Stromal cell of bone marrow (primary cell): ENCODE measurements at places on chromosomes 5 and 9.

DNA sequence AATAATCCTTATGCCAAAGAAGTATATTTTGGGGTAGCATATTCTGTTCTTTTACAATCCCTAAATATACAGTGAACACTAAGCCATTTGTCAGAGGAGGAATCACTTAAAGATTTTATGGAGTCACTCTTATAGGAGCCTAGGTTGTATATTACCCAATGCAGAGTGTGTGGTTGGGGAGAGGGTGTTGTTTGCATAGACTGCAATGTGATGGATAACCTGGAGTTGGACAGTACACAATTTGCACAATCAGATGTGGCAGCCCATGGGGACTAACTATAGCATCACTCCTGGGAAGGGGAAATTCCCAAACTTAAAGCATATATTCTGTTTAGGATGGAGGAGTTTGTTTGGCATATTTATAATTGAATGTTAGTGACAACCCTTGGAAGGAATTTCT lies 9.6 kb upstream of the NDFIP1 start:
- no peak for DNase-seq

DNA sequence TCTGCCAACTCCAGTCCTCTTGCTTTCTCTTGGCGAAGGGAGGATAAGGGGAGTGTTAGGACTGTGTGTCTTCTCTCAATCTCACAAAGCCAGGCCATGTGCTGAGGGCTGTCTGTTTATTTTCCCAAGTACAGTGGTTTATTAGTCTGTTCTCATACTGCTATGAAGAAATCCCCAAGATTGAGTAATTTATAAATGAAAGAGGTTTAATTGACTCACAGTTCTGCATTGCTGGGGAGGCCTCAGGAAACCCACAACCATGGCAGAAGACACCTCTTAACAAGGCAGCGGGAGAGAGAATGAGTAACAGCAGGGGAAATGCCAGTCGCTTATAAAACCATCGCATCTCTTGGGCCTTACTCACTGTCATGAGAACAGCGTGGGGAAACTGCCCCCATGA lies 36.2 kb upstream of the CKS2 start:
- peak; percentile 58 for DNase-seq

GRCh38 chr9:137640862-137641261 lies 22.1 kb downstream of the EHMT1 start:
- no peak for DNase-seq

DNA sequence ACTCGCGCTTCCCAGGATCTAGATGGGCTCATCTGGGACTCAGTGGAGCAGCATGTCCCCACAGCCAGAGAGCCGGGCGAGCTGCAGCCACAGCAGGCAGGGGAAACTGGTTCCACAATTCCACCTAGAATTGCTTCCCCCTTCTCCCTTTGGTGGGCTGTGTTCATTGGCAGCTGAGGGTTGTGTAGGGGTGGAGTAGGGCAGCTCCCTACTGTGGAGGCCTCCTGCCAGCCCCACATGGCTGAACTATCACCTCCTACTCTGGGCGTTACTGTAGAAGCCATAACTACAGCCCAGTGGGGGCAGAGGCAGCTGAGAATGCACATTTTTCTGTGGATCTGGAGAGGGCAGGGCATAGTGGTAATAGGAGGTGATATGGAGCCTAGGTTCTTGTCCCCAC lies 44.8 kb downstream of the PPARGC1B start:
- no peak for DNase-seq

- DNase-seq = no peak
These were observed 55.1 kb upstream of the DMRT1 start for GRCh38 chr9:786405-786804.

DNA sequence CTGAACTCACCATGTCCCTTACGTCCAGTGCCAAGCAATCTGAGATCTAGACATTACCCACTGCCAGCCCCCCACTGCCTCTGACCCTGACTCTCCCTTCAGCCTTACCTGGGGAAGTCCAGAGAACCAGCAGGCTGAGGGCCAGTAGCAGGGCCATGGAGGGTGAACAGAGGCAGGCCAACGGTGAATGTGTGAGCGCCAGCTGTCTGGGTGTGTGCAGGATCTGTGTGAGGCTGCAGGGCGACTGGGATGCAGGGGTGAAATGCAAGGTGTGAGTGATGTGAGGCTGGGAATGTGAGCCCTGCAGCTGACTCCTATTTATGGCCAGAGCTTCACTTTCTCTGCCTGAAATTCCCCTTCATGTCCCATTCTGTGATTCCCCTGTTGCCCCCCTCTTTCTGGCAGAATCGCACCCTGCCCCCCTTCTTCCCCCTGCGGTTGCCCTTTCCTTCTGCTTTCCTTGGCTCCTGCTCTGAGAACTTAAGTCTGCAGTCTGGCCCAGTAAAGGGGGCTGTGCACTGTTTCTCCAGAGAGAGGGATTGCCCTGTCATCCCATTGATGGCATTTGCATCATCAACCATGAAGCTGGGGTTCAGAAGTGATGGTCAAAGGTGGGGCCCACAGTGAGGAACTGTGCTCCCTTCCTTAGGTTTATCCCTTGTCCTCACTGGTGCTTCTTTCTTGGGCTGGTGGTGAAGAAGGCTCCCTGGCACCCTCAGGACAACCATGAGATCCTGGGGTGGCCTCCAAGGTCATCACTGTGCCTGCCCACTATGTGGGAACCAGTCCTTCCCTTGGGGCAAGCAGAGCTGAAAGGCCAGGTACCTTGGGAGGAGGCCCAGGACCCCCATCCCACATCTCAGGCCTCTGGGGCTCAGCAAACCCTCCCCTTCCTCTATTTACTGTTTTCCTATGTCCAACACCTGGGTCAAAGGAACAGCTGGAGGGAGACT lies at the start of gene CCL19:
CCL19 (minus strand) TSS at position 294 of the 953 bp plus-strand sequence; CDS start at position 157, 137 bp downstream.
- no peak for DNase-seq

DNA sequence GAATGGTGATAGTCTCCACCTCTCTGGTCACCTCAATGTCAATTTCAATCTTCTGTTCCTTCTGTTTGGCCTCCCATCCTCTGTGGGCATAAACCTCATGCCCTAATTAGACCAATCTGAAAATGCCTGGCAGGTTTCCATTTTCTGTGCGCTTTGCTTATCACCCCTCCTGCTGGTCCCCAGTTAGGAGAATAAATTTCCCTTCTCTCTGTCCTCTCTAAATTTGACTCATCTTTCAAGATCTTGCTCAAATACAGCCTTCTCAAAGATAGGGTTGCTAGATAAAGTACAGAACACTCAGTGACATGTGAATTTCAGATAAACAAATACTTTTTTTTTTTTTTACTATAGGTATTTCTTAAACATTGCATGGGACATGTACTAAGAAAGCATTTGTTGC lies 69.4 kb upstream of the CD180 start:
- DNase-seq = no peak

- DNase-seq = no peak
These were observed 195.3 kb downstream of the OLFM1 start for GRCh38 chr9:135282808-135283207.

- no peak for DNase-seq
These were observed 85.9 kb upstream of the CKMT2 start for GRCh38 chr5:81147011-81147885.

DNA sequence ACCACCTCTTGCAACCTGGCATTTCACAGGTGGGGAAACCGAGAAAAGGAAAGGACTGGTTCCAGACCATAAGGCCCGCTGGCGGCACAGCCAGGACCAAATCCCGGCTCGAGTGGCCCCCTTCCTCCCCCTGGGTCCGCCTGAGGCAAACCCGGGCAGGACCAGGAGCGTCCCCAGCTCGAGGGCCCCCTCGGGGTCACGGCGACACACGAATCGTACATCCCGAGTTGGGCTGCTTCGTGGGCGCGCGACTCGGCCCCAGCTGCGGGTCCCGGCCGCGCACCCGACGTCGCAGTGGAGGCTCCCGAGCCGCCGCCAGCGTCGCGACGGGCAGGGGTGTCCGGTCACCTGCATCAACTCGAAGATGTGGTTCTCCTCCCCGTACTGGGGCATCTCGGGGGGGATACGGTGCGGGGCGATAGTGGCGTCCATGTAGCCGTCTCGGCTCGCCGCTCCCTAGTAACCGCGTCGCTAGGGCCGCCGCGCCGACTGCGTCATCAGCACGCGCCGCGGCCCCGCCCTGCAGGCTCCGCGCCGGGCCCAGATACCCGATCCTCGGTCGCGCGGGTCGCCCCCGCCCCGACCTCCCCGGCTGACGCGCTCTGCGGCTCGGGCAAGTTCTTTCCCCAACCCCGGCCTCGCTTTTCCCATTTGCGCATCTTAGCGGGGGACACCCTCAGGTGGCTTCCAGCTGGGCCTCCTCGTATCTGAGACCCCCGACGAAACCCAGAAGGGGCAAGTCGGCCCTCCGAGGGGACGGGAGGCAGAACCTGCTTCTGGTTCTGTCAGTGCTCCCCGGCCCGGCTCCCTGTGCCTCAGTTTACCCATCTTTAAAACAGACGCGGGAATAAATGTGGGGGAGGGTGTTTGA lies at the start of gene AK8:
AK8 (minus strand) TSS at position 461 of the 871 bp plus-strand sequence; CDS start at position 432, 29 bp downstream.
- DNase-seq = peak; percentile 52

- no peak for DNase-seq
These were observed 75.9 kb downstream of the RXRA start for GRCh38 chr9:134402182-134402581.

DNA sequence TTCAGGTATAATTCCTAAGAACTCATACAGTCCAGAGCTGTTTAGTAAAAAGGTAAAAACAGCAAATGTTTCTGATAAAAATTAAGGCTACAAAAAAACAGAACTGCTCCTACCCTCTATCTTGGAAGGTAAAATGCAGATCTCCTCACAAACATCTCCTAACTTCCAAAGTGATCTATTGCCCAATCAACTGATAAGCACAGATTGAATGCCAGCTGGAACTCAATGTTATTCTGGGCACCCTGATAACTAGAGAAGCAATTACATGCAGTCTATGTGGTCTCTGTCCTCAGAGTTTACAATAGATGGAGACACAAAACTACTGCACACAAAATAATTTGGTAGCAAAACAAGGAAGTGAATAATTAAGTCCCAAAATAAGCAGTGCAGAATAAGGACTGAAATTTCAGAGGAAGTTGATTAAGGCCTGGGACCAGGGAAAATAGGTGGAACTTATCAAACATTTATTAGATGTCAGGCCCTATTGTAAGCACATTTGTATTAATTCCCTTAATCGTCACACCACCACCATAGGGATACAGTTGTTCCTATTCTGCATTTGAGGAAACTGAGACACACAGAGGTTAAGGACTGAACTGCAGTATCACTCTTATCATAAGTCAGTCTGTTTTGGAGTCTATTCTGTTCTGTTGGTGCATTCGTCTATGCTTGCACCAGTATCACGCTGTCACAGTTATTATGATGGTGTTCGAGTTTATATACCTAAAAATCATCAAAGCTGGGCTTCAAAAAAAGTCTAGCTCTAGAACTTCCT lies 102.2 kb upstream of the TARS1 start:
- DNase-seq = no peak

DNA sequence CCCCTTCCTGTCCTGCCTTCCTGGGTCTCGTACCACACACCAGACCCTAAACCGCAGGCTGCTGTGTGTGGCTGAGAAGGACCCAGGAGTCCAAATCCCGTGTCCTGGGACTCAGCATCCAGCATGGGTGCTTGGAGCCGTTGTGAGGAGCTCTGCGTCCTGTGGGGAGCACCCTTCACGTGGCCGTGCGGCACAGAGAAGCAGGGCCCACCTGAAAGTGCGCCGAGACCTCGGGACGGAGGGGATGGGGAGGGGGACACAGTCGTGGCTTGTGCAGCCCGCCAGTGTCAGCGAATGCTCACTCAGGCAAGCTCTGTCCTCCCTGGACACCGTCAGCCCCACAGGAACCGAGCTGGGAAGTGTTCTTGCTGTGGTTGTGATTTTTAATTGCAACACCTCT lies 244.6 kb downstream of the CACNA1B start:
- no peak for DNase-seq

DNA sequence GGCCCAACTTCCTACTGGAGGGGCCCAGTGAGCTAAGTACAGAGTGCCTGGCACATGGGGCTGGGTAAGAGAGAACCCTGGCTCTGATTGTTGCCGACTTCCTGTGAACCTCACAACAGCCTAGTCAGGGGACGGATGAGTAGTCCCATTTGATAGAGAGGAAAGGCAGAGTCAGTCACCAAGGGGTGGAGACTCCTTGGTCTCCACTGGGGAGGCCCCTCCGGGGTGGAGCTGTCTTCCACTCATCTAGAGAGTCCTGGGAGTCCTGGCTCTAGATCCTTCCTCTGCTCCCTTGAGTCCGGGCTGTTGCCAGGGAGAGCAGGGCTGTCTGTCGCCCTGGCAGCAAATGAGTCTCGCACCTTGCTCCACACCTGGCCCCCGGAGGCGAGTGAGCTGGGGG lies 8.0 kb downstream of the GRK6 start:
- no peak for DNase-seq

DNA sequence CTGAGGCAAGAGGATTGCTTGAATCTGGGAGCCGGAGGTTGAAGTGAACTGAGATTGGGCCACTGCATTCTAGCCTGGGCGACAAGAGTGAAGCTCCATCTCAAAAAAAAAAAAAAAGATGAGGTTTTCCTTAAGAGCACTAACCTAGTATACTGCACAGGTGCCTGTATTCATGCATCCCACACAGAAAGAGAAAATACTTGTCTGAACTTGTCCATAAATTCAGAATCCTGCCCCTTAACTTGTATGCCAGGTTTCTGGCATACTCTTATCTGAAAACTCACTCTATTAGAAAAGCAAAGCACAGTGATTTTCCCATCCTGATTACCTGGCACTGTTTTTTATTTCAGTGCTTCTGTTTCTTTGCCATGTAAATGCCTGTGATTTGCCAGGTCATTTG lies 125.3 kb upstream of the CDKN2B start:
- DNase-seq = no peak
